ENCODE measurements at places on chromosomes 16 and 17.

DNA sequence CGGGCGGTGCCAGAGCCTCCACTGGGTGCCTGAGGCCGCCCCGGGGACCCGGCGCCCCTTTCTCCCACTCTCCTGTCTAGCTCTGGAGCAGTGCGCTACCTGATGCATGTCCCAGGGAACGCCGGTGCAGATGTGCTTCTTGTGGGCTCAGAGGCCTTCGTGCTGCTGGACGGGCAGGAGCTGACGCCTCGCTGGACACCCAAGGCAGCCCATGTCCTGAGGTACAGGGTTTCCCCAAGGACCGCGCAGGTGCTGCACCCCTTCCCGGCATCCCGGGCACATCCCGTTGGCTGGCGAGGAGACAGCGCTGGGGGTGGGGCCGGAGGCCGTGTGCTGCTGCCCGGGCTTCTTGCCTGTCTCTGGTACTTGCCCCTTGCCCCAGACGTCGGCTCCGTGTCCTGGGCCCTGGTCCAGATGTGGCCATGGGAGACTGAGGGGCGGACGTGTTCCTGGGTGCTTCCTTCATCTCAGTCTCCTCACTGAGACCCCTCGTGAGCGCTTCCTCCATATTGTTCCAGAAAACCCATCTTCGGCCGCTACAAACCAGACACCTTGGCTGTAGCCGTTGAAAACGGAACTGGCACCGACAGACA, 12.5 kb downstream of the RGS11 start:
- DNase-seq = no peak

DNA sequence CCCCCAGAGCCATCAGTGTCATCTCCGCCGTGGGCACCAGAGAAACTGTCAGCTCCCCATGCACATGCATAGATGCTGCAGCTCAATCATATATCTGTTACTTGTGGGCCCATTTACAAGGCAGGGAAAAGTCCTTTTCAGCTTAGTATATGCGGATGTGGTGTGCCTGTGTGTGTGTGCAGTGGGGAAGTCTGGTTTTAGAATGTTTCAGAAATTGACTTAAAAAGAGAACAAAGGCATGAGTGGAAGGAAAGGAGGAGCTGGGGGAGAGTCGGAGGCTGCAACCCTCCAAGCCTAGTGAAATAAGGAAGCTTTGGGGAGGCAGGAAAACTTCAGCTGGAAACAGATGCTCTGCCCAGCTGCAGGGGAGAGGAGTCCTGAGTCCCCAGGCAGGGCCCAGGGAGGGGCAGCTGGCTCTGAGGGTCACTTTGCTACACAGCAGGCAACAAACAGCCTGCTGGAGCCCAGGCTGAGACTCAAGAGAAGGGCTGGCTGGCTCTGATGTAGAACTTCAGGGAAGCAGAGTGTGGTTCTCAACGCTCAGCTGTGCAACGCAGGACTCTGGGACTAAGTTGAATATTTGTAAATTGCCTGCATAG, 11.1 kb upstream of the CD300LD start:
- DNase-seq = no peak

DNA sequence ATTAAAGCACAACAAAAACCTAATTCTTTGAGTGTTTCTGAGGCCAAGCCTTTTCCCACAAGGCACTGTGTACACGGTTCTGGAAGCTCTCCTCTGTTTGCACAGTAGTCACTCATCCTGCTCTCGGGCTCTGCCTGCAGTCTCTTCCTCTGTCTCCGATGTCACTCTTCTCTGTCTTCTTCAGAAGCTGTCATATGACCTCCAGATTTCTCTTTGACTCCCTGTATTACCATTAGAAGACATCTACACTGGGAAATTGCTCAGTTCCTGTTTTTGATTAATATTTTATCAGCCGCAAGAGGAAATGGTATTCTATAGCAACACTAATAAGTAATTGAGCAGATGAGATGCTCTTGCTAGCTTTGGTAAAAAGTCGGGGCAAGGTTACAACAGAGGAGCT, 422.9 kb downstream of the WWOX start:
- no peak for DNase-seq

DNA sequence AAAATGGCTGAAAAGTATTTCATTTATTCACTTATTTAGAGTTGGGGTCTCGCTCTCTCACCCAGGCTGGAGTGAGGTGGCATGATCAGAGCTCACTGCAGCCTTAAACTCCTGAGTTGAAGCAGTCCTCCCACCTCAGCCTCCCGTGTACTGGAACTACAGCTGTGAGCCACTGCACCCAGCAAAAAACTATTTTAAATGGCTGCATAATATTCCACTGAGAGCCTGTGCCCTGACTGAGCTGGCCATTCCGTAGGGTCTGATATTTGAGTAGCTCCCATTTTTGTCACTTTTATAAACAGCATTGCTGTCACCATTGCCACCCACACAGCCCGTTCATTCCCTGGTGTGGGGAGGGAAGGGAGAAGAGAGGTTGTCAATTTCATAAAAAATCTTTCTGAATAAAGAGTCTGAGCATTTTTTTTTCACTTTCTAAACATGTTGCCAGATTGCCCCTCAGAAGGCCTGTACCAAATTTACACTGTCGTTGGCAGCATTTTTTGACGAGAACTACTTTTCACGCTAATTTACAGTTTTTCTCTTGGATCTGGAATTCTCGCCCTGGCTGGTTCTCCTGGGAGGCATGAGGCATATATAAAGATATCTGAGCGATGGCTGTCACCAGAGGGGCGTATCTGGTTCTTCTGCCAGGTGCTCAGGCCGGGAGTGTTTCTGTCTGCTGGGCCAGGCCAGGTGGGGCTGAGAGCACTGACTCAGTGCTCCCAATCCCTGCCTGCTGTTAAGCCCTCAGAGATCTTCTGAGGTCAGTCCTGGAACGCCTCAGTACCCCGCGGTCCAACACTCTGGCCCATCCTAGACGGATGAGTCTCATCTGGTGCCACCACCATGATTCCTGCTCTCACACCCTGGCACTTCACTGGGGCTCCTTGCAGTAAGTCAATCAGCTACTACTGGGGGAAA, 7.2 kb upstream of the KIFC3 start:
- no peak for DNase-seq

- DNase-seq = no peak
Observed at GRCh38 chr16:49638673-49639610, 217.0 kb downstream of the ZNF423 start.

GRCh38 chr17:78771758-78772382, 10.2 kb downstream of the CYTH1 start:
- no peak for DNase-seq

DNA sequence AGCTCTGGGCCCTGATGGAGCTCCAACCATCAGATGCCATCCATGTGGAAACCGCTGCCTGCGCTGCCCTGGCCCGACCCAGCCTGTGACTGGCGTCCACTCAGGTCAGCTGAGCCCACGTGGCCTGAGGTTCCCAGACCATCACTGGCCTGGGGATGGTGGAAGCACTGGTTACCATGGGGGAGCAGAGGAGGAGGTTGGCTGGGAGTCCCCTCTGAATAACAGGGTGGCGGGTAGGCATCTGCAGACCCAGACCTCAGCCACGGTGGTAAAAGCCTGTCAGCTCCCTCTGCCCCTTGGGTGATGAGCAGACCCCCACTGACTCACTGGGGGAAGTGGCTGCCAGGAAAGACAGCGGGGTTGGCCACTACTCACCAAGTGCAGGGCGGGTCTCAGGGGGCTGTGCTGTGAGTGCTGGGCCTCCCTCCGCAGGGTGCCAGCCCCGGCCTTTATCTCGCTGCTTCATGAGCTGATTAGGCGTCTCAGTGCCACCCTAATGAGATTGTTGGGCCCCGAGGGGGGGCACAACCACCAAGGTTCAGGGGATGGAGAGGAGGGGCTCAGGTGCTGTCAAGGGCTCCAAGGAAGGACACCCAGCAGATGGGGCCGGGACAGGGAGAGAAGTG, at the start of gene PDE6G:
TSS of gene PDE6G (minus strand) at position 425 of the 626 bp plus-strand sequence. CDS start 3,237 bp downstream, outside the sequence.
- DNase-seq = no peak

GRCh38 chr17:56845934-56846333, 12.0 kb downstream of the DGKE start:
- no peak for DNase-seq

GRCh38 chr16:25078386-25078978, 33.1 kb upstream of the LCMT1 start:
- no peak for DNase-seq

DNA sequence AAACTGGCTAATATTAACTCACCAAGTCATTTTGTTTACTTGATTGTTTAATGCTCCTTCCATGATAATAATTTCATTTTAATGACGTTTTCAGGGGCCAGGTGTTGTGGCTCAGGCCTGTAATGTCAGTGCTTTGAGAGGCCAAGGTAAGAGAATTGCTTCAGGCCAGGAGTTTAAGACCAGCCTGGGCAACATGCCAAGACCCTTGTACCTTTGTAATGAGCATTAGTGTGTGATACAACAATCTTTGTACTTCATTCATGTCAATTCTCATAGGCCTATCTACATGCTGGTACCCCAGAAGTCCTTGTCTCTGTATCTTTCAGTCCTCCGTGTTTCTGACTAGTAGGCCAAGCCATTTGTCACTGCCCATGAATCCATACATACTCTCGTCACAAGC, 296.9 kb downstream of the ZFHX3 start:
- DNase-seq = no peak

- no peak for DNase-seq
Observed at GRCh38 chr16:5488581-5488980, 391.0 kb upstream of the EEF2KMT start.

DNA sequence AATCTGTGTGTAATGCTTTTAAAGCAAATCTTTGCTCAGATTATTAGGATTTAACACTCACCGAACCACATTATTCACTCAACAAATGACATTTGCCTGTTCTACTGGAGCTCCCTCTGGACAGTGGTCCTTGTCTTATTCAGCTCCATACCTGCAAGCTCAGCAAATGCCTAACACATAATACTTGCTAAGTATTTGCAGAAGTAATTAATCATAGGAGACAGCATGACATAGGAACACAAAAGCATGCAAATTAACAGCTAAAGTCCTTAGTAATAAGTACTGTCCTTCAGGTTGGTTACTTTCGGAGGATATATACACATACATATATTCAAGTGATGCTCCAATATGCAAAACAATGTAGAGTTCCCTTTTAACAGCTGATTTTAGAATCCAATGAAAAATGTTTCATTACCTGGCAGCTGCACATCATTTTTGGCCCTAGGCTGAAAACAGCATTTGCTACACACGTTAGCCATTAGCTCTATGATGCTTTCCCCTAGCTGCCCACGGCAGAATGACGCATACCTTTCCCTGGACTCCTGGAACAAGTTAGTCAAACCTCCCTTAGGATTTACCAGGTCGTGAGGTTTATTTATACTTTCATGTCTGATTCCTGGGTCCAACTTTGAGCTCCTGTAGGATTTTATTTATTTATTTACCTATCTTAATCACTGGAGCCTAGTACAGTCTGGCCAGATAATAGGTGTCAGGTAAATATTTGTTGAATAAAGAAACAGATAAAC, 8.6 kb downstream of the BRD7 start:
- DNase-seq = no peak

DNA sequence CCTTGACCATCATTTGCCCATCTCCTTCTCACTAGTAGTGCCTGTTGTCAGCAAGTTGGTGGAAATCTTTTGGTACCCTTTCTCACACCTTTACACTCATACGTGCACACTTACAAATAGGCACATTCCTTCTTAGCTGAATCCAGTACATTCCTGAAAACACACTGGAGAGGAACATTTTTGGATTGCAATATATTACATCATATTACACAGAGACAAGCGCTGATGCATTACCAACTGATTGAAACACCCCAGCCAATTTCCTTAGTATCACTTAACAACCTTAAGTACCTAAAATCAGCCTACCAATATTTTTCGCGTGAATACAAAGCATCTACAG, 64.1 kb downstream of the PLCG2 start:
- no peak for DNase-seq

DNA sequence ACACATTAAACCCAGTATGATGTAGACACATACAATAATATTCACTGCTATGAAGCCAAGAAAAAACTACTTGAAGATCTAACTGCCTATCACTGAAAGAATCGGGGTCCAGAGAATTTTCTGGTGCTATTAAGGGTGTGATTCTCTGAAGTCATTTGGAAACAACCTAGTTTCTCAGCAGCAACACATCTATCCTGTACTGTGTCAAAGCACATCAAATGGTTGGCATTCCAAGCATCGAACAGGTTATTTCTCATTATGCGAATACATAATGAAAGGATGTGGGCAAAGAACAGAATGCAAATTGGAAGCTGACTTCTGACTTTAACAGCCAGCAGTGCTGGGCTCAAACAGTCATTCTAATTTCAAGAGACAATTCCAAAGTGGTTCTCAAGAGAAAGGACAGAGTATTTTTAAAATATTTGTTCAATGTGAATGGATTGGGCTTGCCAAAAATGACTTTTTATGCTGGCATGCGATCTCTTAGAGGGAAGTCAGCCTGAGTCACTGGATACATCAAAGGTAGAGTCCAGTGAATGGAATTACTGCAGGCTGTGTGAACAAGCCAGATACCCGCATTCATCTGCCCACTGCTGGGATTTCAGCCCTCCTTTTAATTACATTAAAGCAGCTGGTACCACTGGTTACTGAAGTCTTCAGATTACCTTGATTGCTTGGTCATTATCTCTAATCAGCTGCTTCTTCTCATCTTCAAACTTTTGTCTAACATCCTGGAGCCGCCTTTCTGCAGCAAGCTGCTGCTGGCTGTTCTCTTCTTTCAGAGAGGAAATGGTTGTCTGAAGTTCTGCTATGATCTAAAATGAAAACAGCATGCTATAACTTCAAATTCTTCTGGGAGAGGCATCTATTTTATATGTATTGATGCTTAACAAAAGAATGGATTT, 181.2 kb upstream of the AXIN2 start:
- DNase-seq = no peak

DNA sequence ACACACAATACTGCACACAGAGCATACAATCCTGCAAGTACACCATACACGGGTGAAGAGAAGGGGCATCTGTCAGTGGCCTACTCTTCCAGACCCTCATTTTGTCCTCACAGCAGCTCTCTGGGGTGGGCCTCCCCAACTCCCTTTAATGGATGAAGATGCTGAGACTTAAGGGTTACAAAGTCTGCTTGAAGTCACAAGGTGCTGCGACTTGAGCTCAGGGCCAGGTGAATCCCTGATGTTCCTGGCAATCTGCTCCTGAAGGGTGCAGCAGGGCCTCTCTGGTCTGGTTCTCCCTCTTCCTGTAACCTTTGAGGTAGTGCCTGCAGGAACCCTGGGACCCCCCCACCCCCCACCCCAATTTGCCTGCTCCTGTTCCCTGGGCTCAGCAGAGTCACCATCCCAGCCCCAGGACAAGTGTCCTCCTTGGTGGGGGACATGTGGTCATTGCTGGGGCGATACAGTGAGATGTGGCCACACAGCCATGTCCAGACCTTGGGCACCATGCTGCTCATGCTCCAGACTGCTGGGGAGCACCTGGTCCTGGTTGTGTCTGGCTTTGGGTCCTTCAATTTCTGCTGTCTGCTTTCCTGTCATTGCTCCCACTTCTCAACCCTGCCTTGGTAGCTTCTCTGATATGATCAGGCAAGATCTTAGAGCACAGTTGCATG, 107.5 kb downstream of the METRNL start:
- DNase-seq = no peak

Measured in stimulated activated naive CD8-positive, alpha-beta T cell treated with anti-CD3 and anti-CD28 coated beads, Interleukin-15, amount 100 ng/mL, for 72 hours (primary cell).